KG1 (cell line): ENCODE measurements at places on chromosomes 3 and 15.

DNA sequence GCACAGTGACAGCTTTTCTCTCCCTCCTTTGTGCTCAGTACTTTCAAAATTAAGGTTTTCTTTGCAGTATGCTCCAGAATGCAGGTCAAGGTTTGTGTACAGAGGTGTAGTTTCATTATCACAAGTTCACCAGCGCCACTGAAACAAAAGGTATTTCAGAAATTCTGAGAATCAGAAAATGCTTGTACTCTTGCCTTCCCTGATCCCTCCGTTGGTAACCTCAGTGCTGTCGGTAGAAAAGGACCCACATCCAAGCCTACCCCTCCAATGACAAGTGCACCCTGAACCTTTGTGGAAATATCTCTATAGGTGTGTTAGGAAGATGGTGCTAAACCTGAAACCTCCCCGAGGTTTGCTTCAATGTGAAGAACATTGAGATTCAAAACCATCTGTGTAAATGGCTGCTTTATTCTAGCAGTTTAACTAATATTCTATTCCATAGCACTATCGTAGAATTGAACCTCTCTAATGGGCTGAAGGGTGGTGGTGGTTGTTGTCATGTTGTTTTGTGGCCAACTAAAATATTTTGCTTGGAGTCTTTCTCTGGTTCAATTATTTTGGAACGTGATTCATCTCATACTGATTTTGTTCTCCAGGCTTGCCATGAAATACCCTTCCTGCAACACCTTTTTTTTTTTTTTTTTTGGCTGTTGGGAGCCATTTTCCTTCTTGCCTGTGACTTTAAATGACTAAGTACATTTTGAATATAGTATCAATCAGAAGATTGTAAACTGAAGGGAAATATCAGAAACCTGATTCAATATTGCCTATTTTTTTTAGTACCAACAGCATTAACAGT lies 20.7 kb downstream of the ZBTB38 start:
- no peak for DNase-seq

- no peak for DNase-seq
Measured at GRCh38 chr3:53078656-53079055, 32.8 kb upstream of the SFMBT1 start.

- no peak for DNase-seq
Measured at GRCh38 chr15:64938192-64938591, 26.5 kb downstream of the ANKDD1A start.

DNA sequence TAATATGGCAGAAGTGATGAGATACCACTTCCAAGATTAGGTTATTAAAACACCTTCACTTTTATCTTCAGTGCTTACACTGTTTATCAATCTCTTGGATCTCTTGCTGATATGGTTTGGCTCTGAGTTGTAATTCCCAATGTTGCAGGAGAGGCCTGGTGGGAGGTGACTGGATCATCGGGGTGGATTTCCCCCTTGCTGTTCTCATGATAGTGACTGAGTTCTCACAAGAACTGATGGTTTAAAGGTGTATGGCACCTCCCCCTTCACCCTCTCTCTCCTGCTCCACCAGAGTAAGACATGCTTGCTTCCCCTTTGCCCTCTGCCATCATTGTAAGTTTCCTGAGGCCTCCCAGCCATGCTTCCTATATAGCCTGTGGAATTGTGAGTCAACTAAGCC lies 11.8 kb downstream of the GOLIM4 start:
- no peak for DNase-seq

GRCh38 chr3:15099364-15100098 lies 583 bp upstream of the RBSN start:
- DNase-seq: no peak

GRCh38 chr15:82263350-82263749 lies 732 bp downstream of the SAXO2 start:
- no peak for DNase-seq

DNA sequence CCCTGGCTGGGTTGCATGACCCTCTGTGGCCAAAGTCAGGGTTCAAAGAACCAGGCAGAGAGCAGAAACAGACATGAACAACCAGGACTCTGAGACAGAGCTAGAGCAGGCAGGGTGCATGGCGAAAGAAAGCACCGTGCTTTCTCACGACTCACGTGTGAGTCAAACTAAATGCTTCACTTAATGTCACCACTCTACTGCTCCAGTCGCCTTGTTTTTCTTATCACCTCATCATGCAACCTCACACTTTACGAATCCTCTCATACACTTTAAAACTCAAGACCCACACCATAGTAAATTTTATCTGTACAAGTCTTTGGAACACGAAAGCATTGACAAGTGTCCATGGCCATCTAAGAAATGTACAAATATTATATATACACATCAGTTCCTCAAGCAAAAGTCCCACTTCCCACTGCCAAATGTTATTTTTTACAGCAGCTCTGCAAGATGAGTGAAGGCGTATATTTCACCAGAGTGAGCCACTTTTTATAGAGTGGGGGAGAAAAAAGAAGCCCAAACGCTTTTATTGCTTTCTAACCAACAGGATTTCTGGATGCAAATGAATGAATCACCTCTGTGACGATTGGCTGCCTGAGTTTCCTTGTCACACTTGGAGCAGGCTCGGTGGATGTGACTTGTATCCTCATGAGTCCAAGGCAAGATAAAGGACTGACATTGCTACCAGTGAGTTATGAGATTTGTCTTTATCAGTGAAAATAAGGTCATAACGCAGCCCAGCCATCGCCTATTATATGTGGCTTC lies 16.0 kb upstream of the MEGF11 start:
- no peak for DNase-seq

DNA sequence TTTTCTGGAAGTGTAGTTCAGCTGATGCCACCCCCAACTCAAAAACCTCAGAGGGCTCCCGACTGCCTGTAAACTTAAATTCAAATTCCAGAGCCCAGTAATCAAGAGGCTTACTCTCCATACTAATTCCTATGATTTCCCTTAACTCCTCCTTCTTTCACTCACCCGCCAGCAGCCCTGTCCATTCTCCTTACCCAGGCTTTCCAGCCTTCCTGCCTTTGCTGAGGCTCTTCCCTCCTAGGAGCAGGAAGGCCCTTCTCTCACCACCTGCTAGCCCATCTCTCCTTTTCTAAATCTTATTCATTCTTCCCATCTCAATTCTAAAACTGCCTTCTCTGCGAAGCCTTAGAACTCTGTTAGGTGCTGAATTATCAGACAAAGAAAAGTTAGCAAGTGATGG lies 30.4 kb downstream of the RORA start:
- no peak for DNase-seq

DNA sequence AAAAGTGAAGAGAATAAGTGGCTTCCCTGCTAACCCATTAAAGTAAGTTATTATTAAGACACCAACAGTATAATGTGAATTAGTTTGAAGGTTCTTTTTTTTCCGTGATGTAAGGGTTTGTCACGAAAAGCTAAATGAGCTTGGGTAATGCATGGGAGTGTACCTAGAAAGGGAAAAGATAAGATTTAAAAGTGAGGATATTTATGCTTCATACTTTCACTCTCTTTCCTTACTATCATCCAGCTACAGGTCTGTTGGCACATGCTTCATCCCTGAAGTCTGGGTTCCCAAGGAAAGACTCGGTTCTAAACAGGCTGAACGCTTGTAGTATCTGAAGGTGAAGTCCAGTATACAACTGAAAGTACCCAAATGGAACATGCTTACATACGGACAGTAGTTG lies 26.9 kb upstream of the RIOX2 start:
- no peak for DNase-seq

DNA sequence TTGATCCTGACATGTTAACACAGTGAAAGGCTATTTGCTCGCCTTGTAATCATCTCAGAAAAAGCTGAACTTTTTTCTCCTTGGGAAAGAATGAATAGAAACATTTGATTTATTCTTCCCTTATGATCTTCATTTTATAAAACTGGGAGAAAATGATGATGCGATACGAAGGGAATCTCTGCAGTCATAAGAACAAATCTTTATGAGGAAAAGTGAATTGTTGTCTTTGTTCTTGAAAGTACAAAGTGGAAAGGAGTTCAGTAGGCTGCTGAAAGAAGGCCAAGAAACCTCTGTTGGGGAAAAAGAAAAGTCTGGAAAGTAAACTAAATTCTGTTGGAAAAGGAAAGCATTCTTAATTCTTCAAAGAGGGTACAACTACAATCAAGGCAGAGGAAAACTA lies 248.8 kb downstream of the NSUN3 start:
- DNase-seq: no peak

DNA sequence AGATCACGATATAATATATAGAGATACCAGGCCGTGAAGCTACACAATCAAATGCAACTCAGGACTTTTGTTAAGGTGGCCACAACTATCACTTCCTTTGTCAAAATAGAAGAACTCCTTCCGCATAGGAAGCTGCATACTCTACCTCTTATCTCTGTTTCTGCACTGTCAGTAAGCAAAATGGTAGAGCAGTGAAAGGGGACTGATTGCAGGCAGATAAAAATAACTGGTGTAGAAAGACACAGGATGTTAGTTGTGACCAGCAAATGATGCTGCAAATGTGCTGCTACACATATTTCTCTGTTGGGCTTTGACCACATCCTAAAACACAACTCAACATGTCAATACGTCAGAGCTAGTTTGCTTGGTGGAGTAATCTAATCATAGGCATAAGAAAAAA lies 16.3 kb upstream of the TRAT1 start:
- DNase-seq: peak; percentile 18

DNA sequence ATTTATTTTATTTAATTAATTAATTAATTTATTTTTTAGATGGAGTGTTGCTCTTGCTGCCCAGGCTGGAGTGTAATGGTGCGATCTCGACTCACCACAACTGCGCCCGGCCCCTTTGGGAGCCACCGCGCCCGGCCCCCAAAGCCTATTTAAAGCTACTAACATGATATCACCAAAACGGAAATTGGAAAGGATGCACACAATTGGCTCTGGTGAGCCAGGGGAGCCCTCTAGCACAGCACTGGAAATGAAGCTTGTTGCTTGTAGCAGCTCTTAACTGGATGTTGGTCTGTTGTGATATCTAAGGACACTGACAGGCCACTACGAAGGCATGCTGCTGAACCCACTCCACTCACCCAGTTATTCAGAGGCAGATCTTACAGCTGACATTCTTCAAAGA lies 104.5 kb downstream of the IGF2BP2 start:
- no peak for DNase-seq

DNA sequence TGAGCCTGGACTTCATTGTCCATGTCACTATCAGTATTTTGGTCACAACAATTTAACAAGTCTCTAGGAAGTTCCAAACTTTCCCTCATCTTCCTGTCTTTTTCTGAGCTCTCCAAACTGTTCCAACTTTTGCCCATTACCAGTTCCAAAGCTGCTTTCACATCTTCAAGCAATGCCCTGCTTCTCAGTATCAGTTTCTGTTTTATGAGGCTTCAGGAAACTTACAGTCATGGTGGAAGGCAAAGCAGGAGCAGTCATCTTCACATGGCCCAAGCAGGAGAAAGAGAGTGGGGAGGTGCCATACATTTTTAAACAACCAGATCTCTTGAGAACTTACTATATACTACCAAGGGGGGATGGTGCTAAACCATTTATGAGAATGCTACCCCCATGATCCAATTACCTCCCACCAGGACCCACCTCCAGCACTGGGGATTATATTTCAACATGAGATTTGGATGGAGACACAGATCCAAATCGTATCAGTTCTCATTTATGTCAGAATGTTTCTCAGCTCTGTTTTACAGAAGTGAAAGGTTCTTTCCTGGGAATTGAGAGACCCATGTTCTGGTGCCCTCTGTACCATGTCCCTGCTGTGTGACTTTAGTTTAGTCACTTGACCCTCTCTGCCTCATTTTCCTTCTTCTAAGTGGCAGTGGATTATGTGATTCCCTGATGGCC lies 169.7 kb downstream of the PLCL2 start:
- no peak for DNase-seq

GRCh38 chr3:147940405-147941193 lies 531.4 kb downstream of the ZIC1 start:
- no peak for DNase-seq

GRCh38 chr15:71114066-71114680 lies 1.1 kb upstream of the THSD4 start:
- DNase-seq: no peak

- DNase-seq: no peak
Measured at GRCh38 chr15:66928101-66928500, 137.3 kb upstream of the SMAD3 start.

GRCh38 chr15:86850939-86851338 lies 771.3 kb downstream of the AGBL1 start:
- no peak for DNase-seq

GRCh38 chr3:187805774-187806173 lies 60.5 kb upstream of the BCL6 start:
- no peak for DNase-seq

- no peak for DNase-seq
Measured at GRCh38 chr15:101173233-101174119, 78.4 kb downstream of the CHSY1 start.

GRCh38 chr3:182713743-182714517 lies 79.4 kb upstream of the ATP11B start:
- peak; percentile 26 for DNase-seq

DNA sequence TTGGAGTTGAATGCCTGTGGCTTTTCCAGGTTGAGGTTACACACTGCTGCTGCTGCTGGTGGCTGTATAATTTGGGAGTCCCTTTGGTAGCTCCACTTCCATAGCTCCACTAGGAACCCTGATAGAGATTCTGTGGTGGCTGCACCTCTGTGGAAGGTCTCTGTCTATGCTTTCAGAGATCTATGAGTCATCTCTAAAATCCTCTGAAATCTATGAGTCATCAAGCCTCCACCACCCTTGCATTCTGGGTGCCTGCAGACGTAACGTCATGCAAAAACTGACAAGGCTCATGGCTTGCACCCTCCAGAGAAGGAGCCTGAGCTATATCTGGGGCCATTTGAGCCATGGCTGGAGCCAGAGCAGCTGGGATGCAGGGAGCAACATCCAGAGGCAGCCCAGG lies 1037.0 kb upstream of the CFAP20DC start:
- DNase-seq: no peak

GRCh38 chr3:30913176-30913575 lies 18.7 kb upstream of the GADL1 start:
- no peak for DNase-seq

DNA sequence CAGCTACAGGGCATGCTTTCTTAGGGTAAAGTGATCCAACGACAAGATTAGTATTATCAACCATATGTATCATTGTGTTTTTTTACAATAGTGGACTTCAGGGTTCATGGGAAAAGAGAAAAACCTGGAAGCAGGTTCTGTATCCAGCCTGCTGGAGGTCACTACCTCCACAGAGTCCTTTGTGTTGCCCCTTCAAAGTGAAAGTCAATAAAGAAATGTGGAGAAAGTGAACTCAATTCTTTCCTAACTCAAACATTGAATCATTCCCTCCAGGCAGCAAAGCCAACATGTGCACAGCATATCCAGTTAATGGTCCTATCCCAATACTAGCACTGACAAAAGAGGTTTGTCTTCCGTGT lies 45.4 kb downstream of the FGF7 start:
- no peak for DNase-seq

GRCh38 chr3:101120039-101120438 lies 126.8 kb upstream of the ABI3BP start:
- no peak for DNase-seq

- no peak for DNase-seq
Measured at GRCh38 chr3:42226470-42227425, 39.2 kb downstream of the CCK start.

GRCh38 chr3:38421679-38422336 lies 31.9 kb upstream of the ACVR2B start:
- DNase-seq: no peak
